ENCODE measurements at places on chromosomes 16 and 17. TPM values are rescaled to one million over a fixed set of nuclear protein-coding genes. Genes with fewer than 3 reads are reported as not detected.
A peak's percentile ranks its signal among the peaks of the same experiment; 100 is the strongest.

Gene CCT6B
- 2.1 TPM for total RNA-seq

Gene CMTM1
- 11.9 TPM for total RNA-seq

Gene CDK5R1
- 1.8 TPM for total RNA-seq

DNA sequence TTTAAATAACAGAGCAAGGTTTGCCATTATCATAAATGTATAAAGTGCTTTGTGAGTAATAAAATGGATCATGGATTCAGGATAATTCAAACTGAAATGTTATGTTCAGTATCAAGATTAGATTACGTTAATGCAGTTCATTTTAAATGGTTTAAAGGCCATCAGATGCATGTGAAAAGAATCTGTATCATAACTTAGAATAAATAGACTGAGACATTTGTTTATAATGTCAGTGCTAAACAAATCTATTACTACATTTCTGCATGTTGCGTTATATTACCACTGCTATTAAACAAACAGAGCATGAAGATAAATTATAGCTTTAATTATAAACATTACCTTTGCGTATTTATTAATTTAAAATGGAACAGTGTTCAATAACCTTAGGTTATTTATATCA is 160.2 kb downstream of the TOX3 start:
- no peak for DNase-seq

DNA sequence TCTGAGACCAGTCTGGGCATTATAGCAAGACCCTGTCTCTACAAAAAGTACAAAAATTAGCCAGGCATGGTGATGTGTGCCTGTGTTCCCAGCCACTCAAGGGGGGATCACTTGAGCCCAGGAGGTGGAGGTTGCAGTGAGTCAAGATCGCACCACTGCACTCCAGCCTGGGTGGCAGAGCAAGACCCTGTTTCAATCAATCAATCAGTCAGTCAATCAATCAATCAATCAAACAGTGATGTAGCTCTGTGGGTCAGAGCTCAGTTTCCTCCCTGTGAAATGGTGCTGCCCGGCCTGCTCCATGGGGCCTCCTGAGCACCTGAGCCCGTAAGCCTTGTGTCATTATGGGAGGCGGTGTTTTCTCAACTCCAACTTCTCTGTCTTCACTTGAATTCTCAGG is 167.1 kb upstream of the CIBAR2 start:
- DNase-seq, result no peak

DNA sequence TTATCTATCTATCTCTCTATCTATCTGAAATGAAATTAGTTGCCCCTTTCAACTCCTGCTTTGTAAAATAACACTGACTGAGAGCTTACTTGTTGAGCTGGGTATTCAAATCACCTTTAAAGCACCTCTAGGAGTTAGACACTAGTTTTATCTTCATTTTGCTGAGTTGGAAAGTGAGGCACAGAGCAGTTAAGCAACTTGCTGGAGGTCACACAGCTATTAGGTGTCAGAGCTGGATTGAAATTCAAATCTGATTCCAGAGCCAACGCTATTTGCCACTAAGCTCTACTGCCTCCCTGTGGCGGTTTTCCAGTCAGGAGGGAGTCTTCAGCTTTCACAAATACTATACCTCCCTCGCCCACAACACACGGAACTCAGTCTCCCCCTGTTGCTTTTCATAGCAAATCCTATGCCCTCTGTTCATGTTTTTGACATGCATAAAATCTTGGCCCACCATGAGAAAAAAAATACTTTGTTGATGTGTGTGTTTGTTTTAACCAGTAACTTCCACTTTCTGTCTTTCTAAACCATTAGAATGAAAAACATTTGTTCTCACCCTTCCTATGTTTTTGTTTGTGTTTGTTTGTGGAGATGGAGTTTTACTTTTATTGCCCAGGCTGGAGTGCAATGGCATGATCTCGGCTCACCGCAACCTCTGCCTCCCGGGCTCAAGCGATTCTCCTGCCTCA is 74.8 kb upstream of the SMURF2 start:
- DNase-seq, result no peak

DNA sequence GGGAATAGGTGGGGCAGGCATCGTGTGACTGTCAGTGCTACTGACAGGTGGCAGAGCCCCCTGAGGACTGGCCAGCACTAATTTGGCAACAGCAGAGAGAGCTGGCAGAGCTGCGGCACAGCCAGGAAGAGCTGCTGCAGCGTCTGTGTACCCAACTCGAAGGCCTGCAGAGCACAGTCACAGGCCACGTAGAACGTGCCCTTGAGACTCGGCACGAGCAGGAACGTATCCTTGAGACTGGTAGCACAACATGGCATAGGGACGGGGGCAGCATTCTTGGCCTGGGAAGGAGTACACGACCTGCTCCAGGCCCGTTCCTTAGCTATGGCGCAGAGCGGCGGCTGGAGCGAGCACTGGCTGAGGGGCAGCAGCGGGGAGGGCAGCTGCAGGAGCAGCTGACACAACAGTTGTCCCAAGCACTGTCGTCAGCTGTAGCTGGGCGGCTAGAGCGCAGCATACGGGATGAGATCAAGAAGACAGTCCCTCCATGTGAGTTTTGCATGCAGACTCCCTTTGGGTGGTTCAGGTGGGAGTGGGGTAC is 3.0 kb upstream of the NRN1L start:
- DNase-seq, result no peak

- no peak for DNase-seq
Measured at GRCh38 chr16:942436-943060, 28.2 kb downstream of the LMF1 start.

DNA sequence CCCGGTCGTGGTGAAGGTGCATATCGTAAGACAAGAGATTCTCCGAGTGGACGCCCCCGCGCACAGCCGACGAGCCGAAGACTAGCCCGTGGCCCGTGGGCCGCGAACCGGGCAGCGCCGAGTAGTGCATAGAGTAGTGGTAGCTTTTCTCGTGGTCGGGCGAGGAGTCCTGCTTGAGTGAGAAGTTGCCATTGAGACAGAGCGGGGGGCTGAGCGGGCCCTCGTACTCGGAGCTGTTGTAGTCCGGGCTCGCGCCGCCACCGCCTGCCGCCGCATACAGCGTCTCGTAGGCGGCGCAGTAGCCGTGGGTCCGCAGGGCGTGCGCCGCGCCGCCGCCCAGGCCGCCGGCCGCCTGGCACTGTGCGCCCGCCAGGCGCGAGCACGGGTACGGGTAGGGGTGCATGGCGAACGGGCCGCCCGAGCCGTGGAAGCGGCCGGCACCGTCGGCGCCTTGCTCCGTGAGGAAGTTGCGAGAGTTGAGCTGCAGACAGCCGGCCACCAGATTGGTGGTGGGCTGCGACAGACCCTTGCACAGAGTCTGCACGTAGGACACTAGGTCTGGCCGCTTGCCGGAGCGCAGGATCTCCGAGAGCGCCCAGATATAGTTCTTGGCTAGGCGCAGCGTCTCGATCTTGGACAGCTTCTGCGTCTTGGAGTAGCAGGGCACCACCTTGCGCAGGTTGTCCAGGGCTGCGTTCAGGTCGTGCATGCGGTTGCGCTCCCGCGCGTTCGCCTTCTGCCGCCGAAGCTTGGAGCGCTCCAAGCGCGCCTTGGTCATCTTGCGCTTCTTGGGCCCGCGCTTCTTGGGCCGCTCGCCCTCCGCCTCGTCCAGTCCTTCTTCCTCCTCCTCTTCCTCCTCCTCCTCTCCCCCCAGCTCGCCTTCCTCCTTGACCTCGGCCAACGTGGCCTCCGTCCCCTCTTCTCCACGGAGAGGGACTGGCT is 2.0 kb downstream of the NEUROD2 start:
- no peak for DNase-seq

DNA sequence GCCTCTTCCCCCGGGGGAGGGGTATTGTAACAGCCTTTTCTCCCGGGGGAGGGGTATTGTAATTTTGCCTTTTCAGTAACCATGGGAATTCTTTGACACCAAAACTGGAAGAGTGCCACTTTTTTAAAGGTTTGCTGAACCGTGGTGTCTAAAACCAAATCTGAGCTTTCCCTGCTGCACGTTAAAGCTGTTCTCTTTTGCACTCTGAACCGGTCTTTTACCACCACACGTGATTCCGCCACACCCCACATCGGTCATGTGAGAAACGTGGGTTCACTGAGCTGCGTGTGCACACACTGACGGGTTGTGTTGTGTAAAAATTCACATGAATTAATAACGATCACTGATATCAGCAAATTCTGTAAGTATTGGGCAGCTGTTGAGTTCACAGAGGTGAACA is 9.2 kb upstream of the ACSF3 start:
- DNase-seq, result no peak

Gene CCDC92B
- total RNA-seq, result not detected

GRCh38 chr17:42027590-42027889 is 7.7 kb downstream of the NKIRAS2 start:
- DNase-seq, result peak; percentile 68

GRCh38 chr17:44247440-44247841 is 20.5 kb downstream of the SLC4A1 start:
- DNase-seq, result no peak

Gene OR3A3
- total RNA-seq, result not detected

Gene PIRT
- not detected for total RNA-seq

DNA sequence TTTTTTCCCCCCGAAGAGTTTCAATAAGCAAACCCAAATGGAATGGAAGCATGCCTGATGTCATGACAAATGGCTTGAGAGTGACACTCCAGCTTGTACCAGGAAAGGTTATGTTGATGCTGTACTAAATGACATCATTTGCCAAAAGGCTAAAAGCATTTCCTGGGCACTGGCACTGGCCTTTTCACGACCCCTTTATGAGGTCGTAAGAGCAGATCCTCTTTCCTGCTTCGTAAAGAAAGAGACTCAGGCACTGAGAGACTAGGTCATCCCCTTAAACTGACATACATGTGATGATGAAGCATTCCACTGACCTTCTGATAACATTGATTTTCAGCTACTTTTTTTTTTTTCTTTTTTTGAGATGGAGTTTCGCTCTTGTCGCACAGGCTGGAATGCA is 30.5 kb downstream of the CEP295NL start:
- no peak for DNase-seq

Gene PPP1R27
- total RNA-seq, result not detected

Gene NPIPA8
- 0.41 TPM for total RNA-seq

Gene PRSS21
- total RNA-seq, result not detected

Gene CDH15
- not detected for total RNA-seq

DNA sequence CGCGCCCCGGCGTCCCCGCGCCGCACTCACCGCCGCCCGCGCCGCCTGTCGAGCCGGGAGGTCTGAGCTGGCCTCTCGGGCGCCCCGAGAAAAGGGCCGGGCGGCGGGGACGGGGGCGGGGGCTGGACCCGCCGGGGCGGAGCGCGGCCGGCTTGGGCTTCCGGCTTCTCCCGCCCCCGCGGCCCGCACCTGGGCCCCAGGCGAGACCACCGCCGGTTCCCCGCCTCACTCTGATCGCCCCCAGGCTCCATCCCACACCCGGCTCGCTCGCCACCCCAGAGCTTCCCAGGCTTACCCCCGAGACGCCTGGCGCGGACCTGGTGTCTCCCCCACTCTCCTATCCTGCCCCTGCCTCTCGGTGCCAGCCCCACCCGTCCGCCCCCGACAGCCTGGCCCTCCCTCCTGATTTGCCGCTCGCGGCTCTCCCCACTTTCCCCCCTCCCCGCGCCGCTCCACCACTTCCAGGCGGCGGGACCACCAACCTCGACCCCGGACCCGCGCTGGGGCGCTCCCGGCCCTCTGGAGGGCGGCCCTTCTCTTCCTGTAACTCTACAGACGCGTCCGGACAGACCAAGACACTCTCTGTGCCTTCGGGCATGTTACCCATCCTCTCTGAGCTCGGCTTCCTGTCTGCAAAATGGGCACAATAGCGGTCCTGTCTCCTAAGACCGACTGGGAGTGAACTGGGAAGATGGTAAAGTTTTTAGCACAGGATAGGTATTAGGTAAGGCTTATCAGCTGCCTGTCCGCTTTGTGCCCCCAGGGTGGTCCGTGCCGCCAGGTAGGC is at the start of gene LITAF:
TSS of gene LITAF (minus strand) at position 64 of the 787 bp plus-strand sequence. CDS start 30,189 bp downstream, outside the sequence.
- no peak for DNase-seq

DNA sequence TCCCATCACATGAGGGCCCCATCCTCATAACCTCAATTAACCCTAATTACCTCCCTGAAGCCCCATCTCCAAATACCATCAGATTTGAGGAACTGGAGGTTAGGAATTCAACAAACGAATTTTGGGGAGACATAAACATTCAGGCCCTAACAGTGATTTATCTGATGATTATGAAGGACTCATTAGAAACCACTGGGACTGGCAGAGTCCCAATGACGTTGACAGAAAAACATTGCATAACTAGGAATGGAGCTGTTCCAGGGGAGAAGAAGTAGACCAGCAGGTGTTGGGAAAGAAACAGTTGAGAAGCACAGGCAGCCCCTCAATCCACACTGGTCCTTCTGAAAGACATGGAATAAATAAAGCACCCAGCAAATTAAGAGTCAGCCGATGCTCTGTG is 282.0 kb downstream of the MAP2K4 start:
- DNase-seq, result no peak

GRCh38 chr17:76014100-76014924 is 12.8 kb downstream of the EVPL start:
- no peak for DNase-seq

GRCh38 chr17:70564006-70564620 is 394.8 kb downstream of the KCNJ2 start:
- no peak for DNase-seq

Gene MYH11
- total RNA-seq, result 57.8 TPM

DNA sequence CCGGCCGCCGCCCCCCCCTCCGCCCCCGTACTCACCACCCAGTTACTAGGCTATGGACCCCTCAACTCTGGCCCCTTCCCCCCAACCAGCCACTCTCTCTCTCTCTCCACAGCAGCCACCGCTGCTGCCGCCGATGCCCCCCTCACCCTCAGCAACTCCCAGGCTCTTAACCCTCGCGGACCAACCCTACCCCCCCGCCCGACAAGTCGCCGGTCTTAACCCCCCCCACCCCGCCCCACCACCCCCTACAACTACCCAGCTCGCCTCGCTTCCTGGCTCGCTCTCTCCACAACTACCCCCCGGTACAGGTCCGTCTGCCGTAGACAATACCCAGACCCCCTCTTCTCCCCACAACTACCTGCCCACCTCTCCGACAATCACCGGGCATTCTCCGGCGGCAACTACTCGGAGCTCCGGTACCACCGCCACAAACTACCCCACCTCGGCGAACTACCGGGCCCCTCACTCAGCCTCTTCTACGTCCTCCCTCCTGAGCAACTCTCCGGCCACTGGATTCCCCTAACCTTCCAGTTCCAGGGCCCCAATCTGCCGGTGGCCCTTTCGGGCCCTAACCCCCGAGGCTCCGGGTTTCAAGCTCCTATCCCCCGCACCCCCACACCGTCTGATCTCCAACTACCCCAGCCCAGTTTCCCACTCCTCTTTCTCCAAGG is 702 bp downstream of the PHF23 start:
- no peak for DNase-seq

GRCh38 chr17:7017827-7018200 is 5.0 kb upstream of the BCL6B start:
- no peak for DNase-seq

- no peak for DNase-seq
Measured at GRCh38 chr16:56245197-56245596, 53.9 kb downstream of the GNAO1 start.

DNA sequence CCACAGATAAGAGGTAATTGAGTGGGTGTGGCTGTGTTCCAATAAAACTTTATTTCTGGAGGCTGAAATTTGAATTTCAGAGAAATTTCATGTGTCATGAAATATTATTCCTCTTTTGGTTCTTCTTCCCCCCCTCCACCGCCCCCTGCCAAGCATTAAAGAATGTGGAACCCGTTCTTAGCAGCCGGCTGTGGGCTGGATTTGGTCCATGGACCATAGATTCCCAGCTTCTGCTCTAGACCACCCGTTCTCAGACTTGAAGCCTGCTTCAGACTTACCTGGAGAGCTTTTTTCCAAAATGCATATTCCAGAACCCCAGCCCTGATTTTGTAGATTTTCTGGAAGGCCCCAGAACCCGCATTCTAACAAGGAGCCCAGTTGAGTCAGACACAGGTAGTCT is 15.1 kb upstream of the LASP1NB start:
- DNase-seq, result no peak
